Nephron progenitor cell (in vitro differentiated cells): ENCODE measurements at places on chromosomes 7 and 10.

GRCh38 chr7:129359638-129360037 is 74.6 kb upstream of the STRIP2 start:
- DNase-seq = no peak

GRCh38 chr10:117222976-117223692 is 17.8 kb upstream of the SLC18A2 start:
- no peak for DNase-seq

DNA sequence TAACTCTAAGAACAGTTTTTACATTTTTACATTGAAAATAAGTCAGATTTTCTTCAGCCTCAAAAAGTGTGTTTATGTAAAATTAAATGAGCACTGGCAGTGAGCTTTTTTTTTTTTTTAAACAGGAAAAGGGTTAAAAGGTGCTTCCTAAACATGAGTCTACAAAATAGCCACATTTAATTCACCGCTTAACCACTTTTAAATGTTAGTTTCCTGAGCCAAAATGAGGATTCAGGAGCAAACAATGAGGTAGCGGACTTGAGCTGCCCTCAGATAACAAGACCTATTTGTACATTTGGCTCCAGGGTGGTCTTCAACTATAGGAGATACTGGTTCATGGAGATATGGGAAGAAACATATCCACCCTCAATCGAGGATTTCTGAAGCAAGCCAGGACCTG is 22.8 kb downstream of the AKR1C3 start:
- no peak for DNase-seq

DNA sequence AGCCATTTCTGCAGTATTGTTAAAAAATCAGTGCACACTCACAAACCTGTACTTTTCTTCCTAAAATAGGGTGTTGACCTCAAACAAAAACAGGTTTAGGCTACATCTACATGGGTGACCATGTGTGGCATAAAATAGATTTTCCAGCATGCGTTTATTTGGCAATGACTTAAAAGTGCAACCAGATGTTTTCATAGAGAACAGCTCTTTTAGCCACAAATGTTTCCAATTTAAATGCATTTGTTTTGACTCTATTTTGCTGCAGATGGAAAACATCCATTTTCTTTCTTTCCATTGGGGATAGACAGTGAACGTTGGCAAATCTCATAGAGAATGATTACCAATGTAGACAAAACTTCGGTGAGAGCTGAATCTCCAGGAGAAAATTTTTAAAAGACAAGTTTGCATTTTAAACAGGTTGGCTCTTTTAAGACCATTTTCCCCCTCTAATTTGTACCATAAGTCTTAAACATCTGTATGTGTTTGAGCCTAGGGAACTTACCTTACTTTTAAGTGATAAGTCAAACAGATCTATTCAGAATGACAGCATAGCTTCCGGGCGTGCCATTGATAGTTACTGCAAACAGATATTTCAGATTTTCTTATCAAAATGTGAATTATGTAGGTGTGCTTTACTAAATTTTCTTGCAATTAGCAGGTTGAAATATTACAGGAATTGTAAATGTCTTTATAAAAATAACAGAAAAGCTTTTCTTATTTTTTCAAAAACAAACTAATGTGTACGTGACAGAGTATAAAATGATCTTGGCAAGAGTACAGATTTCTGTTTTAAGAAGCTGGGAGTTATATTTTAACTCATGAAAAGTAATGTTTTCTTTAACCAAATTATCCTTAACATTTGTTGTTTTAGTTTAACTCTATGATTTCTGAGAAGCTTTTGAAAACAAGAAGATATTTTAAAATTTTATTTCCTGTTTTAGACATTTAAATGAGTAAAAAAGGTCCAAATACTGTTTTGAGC is 144.9 kb downstream of the HGF start:
- DNase-seq = no peak

GRCh38 chr10:63008491-63008890 is 124.6 kb upstream of the NRBF2 start:
- DNase-seq = no peak

GRCh38 chr7:5557920-5558401 is 134.3 kb upstream of the TNRC18 start:
- no peak for DNase-seq

DNA sequence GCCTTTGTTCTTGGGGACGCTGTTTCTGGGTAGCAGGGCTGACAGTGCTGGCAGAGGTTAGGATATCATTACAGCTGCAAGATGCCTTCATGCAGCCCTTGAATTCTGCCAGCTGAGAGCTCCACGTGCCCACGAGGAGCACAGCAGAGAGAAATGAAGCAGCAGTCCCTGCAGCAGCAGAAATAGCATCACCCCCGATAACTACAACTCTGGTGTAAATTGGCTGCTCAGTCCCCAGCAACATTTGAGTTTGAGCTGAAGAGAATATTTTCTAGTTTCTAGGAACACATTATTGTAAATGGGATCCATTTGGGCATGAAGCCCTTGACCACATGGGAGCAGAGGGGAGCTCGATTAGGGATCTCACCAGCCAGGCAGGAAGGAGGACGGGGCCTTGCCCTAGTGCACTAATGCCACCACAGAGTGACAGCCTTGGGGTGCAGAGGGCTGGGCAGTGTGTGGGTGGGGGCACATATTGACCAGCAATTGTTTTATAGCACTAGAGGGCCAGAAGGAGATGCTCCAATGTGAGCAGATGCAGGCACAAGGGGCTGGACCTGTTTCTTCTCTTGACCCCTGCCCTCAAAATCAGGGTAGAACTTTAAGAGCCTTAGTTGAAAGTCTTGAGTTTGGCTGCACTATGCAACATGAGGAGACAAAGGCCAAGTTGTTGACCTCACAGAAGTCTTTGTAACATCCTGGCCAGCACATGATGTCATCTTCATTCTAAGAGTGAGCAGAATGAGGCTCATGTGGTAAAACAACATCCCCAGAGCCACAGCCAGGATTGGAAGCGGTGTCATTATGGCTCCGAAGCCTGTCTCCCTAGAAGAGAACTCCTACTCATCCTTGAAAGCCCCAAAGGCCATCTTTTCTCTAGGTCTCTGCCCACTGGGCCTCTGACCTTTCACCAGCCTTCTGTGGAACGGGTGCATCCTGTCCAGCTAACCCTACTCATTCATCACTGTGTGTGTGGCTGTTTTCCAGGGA is 52.6 kb downstream of the ADCY1 start:
- DNase-seq = no peak
